ENCODE measurements at places on chromosomes 6 and 20. TPM values are rescaled to one million over a fixed set of nuclear protein-coding genes. Genes with fewer than 3 reads are reported as not detected.

- no peak overlapping the region for H3K27ac ChIP-seq
- no peak for DNase-seq
- H3K36me3 ChIP-seq, result peaks cover 93% of the 10 kb centered on the region
- H3K27me3 ChIP-seq, result no peaks in the 10 kb centered on the region
- no peak overlapping the region for H3K4me3 ChIP-seq
- no peaks in the 10 kb centered on the region for H3K4me1 ChIP-seq
Measured at GRCh38 chr20:24961384-24962181, 12.5 kb downstream of the CST7 start.

DNA sequence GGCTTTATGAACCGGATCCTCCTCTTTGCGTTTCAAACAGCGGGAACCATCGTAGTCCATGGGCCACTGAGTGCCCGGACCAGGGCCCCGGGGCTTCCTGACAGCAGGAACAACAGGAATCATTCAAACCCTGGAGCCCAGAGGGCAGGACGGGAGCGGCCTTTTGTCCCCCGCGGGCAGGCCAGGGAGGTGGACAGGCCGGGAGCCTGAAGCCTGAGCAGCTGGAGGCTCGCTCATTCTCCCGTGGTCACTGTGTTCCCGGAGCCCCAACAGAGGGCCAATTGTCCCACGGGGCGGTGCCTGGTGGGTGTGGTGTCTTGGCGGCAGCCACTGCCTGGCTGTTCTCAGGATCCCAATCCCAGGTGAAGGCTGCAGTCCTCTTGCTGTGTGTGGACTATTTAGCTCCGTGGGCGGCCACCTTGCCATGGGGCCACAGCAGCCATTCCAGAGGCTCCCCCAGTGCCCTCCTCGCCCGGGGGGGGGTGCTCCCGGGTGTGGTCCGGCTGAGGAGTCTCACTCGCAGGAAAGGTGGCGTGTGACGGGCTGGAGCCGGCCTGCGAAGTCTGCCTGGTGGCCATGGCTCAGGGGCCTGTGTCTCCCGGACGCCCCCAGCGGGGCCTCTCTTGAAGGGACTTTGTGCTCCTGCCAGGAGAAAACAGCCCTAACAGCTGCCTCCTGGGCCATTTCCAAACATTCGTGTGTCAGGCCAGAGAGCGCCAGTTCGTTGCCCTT, 77.2 kb upstream of the BHLHE23 start:
- H3K36me3 ChIP-seq, result no peaks in the 10 kb centered on the region
- no peak overlapping the region for H3K27ac ChIP-seq
- peaks cover 7% of the 10 kb centered on the region for H3K27me3 ChIP-seq
- H3K4me1 ChIP-seq, result no peaks in the 10 kb centered on the region

DNA sequence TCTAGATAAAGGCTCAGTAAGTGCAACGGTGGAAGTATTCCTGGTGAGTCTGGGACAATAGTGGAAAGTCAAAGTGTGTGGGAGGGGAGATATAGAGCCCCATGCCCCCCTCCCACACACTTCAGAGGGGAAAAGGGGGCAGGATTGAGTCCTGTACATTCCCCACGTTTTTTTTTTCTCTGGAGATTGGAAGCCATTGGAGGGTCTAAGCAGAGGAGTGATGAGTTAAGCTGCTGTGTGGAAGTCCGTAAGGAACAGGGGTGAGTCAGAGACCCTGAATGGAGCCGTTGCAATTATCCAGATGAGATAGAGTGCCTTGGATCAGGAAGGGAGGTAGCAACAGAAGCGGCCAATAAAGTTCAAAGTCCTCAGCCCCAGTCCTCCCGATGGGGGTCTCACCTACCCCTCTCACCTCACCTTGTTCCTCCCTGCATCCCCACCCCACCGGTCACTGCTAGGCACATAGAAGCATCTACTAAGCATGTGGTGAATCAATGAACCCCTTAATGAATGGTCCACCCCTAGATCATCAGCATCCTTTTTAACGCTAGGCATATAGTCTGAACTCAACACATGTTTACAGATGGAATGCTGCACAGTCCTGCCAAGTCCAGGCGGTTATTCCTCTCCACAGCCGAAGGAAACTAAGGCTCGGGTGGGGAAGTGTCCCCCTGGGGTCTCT, 662 bp upstream of the SLC9A8 start:
- H3K36me3 ChIP-seq, result peaks cover 21% of the 10 kb centered on the region
- H3K4me1 ChIP-seq, result peaks cover 13% of the 10 kb centered on the region
- H3K27ac ChIP-seq, result peak overlapping the region; percentile 95
- DNase-seq, result no peak
- H3K4me3 ChIP-seq, result peak overlapping the region; percentile 42

DNA sequence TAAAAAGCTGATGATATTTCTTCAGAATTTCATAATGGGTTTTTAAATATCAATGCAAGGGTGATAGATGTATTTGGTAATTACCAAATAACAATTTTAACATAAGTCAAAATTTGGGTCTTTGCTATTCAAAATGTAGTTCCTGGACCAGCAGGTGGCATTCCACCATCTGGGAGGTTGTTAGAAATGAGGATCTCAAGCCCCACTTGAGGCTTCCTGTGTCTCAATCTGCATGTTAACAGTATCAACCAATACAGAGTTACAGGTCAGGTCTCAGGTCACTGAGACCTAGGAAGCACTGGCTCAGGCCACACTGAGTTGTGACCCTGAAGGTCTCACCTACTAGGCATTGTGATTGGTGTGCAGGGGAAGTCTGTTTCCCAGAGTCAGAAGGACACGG, 57.2 kb upstream of the MTRF1L start:
- H3K27ac ChIP-seq, result no peak overlapping the region
- H3K4me3 ChIP-seq, result no peak overlapping the region
- H3K27me3 ChIP-seq, result no peaks in the 10 kb centered on the region

- no peaks in the 10 kb centered on the region for H3K36me3 ChIP-seq
- no peak overlapping the region for H3K4me3 ChIP-seq
- H3K27me3 ChIP-seq, result no peaks in the 10 kb centered on the region
- peak; percentile 51 for DNase-seq
- H3K4me1 ChIP-seq, result peaks cover 6% of the 10 kb centered on the region
Measured at GRCh38 chr6:157217198-157217893, 106.0 kb downstream of the TMEM242 start.

GRCh38 chr20:59062081-59062480, 19.5 kb upstream of the PRELID3B start:
- no peak for DNase-seq
- peaks cover 5% of the 10 kb centered on the region for H3K4me1 ChIP-seq

GRCh38 chr6:43520097-43520496, 3.2 kb downstream of the POLR1C start:
- no peak overlapping the region for H3K4me3 ChIP-seq
- H3K27ac ChIP-seq, result no peak overlapping the region
- H3K4me1 ChIP-seq, result peaks cover 35% of the 10 kb centered on the region
- no peaks in the 10 kb centered on the region for H3K27me3 ChIP-seq
- DNase-seq, result no peak
- peaks cover 28% of the 10 kb centered on the region for H3K36me3 ChIP-seq

- no peak for DNase-seq
- peaks cover 19% of the 10 kb centered on the region for H3K4me1 ChIP-seq
- H3K27ac ChIP-seq, result peak overlapping the region; percentile 94
- H3K36me3 ChIP-seq, result no peaks in the 10 kb centered on the region
Measured at GRCh38 chr20:62567246-62568044, 74.9 kb upstream of the SLCO4A1 start.

GRCh38 chr6:86042214-86042613, 399.5 kb upstream of the SYNCRIP start:
- H3K27ac ChIP-seq, result no peak overlapping the region
- H3K4me1 ChIP-seq, result no peaks in the 10 kb centered on the region
- no peaks in the 10 kb centered on the region for H3K27me3 ChIP-seq
- no peak overlapping the region for H3K4me3 ChIP-seq

DNA sequence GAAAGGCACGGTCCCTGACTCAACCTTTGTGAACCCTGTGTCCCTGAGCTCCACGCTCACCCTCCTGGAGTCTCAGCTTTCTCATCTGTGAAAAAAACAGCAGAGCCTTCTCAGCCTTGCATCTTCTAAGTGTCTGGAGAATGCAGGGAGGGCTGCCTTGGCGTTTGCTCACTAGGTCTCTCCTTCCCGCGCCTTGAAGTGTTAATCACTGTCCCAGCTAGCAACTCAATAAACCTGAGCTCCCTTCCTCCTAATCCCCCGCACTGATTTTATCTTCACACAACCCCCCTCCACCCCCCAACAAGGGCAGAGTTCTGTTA, 34.9 kb upstream of the FOXC1 start:
- no peaks in the 10 kb centered on the region for H3K36me3 ChIP-seq
- no peaks in the 10 kb centered on the region for H3K4me1 ChIP-seq
- H3K27me3 ChIP-seq, result no peaks in the 10 kb centered on the region
- no peak overlapping the region for H3K27ac ChIP-seq

- no peaks in the 10 kb centered on the region for H3K27me3 ChIP-seq
- H3K27ac ChIP-seq, result no peak overlapping the region
- no peaks in the 10 kb centered on the region for H3K4me1 ChIP-seq
Measured at GRCh38 chr6:110662490-110663211, 152.6 kb downstream of the CDK19 start.

DNA sequence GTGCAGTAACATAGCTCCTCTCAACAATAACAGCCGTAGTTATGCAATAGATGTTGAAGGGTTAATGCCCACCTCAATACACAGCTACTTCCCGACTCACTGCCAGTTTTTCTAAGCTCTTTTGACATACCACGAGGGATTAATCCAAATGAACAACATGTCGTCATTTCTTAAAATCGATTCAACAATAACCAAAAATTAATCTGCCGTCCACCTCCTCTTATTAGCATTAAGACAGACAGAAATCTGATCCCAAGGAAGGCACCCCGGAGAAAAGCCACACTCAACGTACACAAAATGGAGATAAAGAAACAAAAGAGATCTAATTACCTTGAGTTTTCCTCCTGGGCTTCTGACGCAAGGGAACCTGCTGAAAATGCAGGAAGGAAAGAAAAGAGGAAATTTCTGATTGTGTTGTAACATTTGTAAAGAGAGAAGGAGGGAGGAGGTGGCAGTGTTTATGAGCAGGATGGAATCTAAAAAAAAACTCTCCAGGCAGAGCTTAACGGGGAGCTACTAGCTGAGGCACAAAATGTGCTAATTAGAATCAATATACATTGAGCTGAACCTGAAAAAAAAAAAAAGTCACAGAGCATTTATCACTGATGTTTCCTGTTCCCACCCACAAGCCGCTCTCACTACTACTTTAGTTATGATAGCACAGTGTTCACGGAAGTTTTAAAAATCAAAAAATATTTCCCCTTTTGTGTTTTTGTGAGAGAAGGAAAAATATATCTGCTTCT, 109.3 kb downstream of the IPCEF1 start:
- H3K36me3 ChIP-seq, result no peaks in the 10 kb centered on the region
- no peak for DNase-seq

DNA sequence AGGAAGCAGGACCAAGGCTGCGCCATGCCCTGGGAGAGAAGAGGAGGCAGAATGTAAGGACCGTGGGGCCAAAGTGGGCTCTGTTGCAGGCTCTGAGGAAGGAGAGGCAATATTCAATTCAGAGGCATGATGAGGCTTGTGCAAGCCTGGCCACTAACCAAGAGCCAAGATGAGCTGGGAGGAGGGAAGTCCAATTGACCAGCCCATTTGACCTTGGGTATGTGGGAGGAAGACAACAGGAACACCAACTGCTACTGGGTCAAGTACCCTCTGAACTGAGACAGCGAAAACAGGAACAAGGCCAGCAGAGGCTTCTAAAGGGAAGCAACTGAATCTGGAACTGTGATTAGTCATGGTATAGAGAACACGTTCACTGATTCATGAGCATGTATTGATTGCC, 779.6 kb downstream of the MAFB start:
- no peak for DNase-seq
- no peaks in the 10 kb centered on the region for H3K36me3 ChIP-seq
- no peaks in the 10 kb centered on the region for H3K27me3 ChIP-seq
- no peak overlapping the region for H3K27ac ChIP-seq
- H3K4me1 ChIP-seq, result no peaks in the 10 kb centered on the region

The SLC44A4 gene
- not detected for total RNA-seq

The SLC35A1 gene
- total RNA-seq, result 9.3 TPM

The TINAG gene
- total RNA-seq, result 0.45 TPM

The NOTCH4 gene
- 36.4 TPM for total RNA-seq

The SRMS gene
- total RNA-seq, result not detected

Measured in heart left ventricle (tissue), 16 donors.